ENCODE measurements at places on chromosomes 2 and 18.

- peak; percentile 40 for DNase-seq
These were observed 51.2 kb upstream of the ALPP start for GRCh38 chr2:232327105-232328031.

DNA sequence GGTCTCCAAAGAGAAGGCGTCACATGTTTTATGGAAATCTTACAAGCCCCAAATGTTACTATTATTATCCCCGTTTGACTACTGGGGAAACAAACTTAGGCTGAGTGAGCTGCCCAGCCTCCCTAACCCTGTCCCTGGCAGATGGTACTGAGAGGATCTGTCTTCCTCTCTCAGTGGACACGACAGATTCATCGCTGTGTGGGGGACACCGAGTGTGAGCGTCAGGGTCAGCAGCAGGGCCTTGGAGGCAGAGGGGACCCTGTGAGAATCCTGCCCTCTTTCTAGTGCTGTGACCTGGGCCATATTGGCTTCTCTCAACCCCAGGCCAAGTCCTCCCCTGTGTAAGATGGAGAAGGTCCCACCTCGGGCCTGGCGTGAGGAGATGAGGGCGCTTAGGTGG is 27.1 kb upstream of the SMAD7 start:
- no peak for DNase-seq

DNA sequence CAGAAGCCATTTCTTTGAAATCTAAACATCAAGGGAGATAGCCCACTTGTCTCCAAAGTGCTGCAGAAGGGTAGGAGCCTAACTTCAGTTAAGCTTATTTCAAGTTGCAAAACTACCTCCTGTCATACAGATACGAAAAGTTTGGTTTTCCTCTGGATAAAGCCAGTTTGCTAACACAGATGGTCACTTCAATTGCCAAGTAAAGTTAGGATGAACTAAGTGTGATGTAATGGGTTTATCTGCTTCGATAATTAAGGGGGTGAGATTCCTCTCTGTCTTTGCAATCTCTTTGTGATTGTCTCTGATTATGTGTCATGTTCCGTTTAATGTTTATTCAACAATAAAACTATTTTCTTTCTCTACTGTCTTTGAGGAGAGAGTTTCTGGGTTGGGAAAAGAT is 156.4 kb downstream of the SLC39A10 start:
- no peak for DNase-seq

DNA sequence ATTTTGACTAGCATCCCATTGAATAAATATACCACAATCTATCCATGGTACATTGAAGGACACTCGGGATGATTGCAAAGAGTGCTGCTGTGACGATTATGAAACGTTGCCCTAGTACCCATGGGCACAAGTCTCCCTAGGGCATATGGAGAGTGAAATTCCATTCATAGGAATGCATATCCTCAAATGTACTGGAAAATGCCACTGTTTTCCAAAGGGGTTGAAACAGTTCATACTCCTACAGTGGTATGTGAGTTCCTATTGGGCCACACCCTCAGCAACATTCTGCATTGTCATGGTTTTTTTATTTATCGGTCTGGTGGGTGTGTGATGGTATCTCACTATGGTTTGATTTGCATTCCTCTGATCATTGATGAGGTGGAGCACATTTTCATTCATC is 130.6 kb downstream of the TWIST2 start:
- DNase-seq: no peak

DNA sequence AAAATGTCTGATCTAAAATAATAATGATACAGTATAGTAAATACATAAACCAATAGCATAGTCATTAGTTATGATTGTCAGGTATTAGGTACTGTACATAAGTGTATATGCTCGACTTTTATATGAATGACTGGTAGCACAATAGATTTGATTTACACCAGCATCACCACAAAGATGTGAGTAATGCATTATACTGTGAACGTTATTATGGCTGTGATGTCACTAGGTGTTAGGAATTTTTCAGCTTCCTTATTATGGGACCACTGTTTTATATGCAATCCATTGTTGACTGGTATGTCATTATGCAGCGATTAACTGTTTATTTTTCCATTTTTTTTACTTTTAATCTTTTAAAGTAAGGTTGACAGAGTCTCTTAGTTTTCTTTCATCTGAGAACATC is 23.7 kb downstream of the ATP9B start:
- no peak for DNase-seq

- no peak for DNase-seq
These were observed 172.5 kb downstream of the KLHL29 start for GRCh38 chr2:23557455-23557854.

- no peak for DNase-seq
These were observed 10.7 kb downstream of the OSBPL6 start for GRCh38 chr2:178204977-178205376.

- DNase-seq: no peak
These were observed 1143.6 kb upstream of the GYPC start for GRCh38 chr2:125512313-125512712.

GRCh38 chr2:8125741-8126711 is 555.8 kb upstream of the ID2 start:
- DNase-seq: no peak

- no peak for DNase-seq
These were observed 39.3 kb downstream of the EIPR1 start for GRCh38 chr2:3338340-3338739.

DNA sequence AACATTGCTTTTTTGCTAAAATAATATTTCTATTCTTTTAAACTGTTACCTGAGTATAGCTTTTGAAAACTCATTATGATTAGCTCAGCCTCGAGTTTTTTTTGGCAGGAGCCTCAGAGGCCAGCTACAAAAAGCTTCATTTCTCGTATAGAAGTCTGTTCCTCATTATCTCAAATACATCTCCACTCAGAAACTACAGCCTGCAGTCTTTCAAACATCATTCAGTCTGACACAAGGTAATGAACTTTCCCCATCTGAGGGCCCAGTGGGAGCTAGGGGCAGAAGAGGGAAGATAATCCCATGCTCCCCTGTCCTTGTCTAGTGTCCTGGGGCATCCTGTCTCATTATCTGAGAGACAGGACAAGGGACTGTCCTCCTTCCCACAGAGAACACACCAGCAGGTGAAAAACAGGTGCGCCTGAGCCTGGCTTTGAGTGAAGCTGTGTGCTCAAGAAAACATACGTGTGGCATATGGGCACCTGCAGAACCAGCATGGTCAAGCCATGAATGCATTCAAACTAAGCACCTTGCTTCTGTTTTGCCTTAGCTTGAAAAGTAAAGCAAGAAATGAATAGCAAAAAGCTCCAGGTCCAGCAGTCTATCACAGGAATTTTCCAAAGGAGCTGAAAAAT is 247.5 kb downstream of the MREG start:
- DNase-seq: no peak

GRCh38 chr18:63182861-63183260 is 136.7 kb downstream of the BCL2 start:
- DNase-seq: no peak

DNA sequence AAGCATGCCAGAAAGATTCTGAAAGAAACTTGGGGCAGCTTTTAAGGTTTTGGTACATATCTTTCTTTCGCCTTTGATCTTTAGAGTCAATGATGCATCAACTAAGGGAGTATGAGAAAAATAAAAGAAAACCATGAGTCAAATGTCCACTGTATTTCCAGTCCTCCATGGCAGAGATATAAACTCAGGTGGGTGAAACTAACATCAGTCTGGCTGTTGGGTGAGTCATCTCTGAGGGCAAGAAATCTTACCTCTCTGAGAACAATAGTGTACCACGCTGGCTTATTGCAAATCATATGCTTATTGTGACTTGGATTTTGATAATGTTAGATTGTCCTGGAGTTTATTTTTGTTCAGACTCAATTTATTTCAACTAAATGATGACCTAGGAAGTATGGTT is 521.0 kb downstream of the PLCL1 start:
- DNase-seq: no peak

DNA sequence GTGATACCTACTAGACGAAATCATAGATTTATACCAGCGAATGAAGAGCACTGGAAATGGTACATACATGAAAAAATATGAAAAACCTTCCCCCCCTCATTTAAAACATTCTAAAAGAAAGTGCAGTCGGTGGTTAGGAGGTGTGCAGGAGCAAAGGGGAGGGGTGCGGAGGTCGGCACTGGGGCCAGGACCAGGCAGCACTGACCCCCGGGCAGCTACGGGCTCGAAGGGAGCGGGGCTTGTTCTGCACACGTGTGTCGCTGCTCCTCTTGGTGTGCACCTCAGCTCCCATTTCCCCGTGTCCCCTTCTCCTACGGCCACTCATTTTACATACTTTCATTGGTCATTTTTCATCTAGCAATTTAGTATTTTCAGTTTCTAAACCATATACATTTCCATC is 89.0 kb downstream of the LAMA1 start:
- no peak for DNase-seq

GRCh38 chr2:78476619-78477229 is 548.8 kb upstream of the REG3G start:
- no peak for DNase-seq

DNA sequence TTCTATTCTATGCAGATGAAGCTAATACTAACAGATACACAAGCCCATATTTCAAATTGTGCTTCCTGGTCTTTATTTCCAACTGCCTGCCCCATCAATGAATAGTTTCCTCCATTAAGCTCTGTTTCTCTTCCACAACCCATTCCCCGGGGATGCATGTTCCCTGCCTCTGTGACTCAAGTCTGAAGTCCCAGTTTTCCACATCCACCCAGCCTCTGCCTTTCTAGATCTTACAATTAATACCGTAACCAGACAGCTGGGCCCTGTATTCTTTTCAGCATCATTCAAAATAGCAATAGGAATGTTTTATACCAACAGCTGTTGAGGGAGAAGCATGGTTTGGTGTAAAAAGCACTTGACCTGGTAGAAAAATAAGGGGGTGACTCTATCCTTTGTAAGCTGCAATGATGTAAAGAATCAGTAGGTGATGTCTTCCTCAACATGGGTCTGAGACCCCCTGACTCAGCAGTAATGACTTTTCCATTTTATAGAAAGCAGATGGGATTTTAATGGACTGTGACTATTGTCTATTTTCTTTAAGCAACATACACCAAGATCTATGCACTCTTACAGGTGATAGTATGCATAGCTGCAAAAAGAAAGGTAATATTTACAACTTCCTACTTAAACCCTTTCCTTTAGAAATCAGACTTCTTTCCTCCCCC is 46.1 kb upstream of the DAPL1 start:
- DNase-seq: no peak

DNA sequence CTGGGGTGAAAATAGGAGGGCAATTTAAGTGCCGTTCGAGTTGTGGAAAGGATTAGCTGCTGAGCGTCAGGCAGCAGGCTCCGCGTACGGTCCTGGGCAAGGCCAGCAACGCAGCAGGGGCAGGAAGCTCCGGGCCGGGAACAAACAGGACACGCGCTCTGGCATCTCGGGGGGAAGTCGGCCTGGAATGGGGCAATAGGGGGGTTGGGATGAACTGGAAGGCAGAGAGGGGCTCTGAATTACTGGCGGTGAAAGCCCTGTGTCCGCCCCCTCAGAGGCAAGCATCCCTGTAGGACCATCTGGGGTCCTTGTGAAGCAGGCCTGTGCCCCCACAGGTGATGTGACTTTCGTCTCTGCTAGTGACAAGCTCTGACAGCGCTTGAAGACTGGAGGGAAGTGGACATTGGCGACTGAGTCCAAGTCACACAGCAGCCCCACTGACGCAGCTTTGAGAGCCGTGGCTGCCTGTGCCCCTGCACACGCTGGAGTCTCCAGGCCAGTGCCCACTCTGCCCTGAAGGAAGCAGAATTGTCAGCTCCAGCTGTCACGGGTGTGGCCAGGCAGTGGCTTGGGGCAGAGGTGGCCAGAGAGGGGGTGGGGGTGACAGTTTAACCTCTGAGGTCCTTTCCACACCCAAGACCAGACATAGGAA is 22.3 kb downstream of the GPR35 start:
- no peak for DNase-seq

DNA sequence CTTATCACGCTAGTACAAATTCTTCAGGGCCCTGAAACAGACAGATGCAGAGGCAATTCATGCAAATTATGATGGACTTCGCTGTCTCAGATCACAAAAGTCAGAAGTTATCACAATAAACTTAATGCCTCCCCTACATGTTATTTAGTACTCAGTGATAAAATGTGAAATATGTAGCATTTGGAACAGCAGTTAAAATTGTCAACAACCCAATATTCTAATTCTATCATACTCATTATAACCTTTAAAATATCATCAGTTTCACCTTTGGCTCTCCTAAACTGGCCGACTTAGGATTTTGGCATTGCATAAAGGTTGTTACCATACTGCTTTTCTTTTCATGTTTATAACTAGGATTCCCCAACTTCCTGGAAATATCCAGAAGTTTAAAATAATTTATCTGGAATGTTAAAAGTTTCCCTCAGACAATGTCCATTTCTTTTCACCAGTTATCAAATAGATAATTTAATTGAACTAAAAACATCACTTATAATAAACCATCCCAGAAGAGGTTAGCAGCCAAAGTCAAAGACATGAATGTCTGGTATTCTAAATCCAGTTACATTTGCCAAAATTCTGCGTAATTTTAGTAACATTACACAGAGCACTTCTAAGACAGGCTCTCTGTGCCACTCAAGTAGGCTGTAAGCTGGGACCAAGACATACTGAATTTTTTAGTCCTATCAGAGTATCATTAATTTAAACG is 239.8 kb downstream of the RBM43 start:
- no peak for DNase-seq

DNA sequence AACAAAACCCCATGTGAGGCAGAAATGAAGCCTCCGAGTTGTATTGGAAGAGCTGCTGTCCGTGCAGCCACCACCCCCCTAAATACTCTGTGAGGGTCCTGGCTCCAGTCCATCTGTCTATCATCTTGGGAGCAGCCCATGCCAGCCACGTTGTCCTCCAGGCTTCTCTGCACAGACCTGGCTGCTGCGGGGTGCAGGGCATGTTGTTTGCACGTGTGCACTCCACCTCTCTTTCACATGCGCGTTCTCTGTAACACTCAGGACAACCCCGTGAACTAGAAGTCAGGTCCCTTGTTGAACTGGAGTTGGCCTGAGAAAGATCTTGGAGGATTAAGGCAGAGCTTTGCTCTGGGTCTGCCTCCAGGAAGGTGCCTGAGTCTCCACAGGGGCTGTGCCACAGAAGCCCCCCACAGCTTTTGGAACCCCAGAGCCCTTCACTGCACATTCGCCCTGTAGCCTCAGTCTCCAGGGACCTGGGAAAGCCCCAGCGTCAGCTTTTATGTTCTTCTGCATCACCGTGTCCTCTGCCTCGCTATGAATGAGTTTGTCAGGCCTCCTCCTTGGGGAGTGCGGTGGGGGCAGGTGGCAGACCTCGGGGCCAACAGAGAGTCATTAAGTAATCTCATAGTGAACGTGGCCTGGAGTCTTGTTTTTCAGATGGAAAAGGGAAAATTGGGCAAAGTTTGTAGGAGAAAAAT is 16.6 kb downstream of the RTP5 start:
- DNase-seq: no peak

- no peak for DNase-seq
These were observed 43.6 kb downstream of the SRBD1 start for GRCh38 chr2:45567288-45567963.

GRCh38 chr2:105782123-105782522 is 37.4 kb downstream of the NCK2 start:
- DNase-seq: peak; percentile 16

Measured in GDM1 (cell line).